ENCODE measurements at places on chromosomes 7 and 10. TPM values are rescaled to one million over a fixed set of nuclear protein-coding genes. Genes with fewer than 3 reads are reported as not detected.

Gene REEP3
- 97.5 TPM for total RNA-seq

Gene FRA10AC1
- 6.5 TPM for total RNA-seq

Gene TRPV6
- 1.7 TPM for total RNA-seq

- DNase-seq, result no peak
These were observed 55.3 kb downstream of the C7orf25 start for GRCh38 chr7:42856605-42856987.

Gene AGAP9
- total RNA-seq, result 17.6 TPM

GRCh38 chr10:14508725-14509124 lies 178.0 kb upstream of the FRMD4A start:
- no peak for DNase-seq

- DNase-seq, result no peak
These were observed 62.0 kb downstream of the EPDR1 start for GRCh38 chr7:37982423-37982822.

Gene LSM5
- total RNA-seq, result 146 TPM

Gene SPDYE2B
- not detected for total RNA-seq

Gene NPY
- not detected for total RNA-seq

- DNase-seq, result no peak
These were observed 100.4 kb downstream of the ZNF467 start for GRCh38 chr7:149673006-149673405.

GRCh38 chr10:116307455-116307854 lies 16.8 kb upstream of the CCDC172 start:
- no peak for DNase-seq

- DNase-seq, result no peak
These were observed 61.0 kb downstream of the TES start for GRCh38 chr7:116271161-116271913.

Gene GNGT1
- total RNA-seq, result not detected
